ENCODE measurements at places on chromosomes 16 and 17.

GRCh38 chr17:74407384-74407783 is 24.5 kb upstream of the GPRC5C start:
- DNase-seq, result no peak

- no peak for DNase-seq
These were observed 1.1 kb upstream of the DOC2A start for GRCh38 chr16:30011714-30012504.

DNA sequence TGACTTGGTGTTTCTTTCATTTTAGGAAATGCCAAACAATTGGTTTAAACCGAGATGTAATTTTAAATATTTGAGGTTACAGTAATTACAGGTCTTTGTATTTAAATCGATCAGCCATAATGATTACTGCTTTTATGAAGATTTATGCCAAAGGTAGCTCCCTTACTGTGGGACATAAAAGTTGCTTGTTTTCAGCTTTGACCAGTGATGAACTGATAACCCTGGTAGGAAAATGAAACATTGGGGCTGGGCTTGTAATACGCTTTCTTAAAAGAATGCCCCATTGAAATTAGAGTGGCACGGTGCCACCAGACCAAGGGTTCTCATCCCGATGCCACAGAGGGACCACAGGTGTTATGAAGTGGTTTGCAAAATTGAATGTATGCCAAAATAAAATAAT is 7.3 kb downstream of the TNRC6A start:
- DNase-seq, result no peak

DNA sequence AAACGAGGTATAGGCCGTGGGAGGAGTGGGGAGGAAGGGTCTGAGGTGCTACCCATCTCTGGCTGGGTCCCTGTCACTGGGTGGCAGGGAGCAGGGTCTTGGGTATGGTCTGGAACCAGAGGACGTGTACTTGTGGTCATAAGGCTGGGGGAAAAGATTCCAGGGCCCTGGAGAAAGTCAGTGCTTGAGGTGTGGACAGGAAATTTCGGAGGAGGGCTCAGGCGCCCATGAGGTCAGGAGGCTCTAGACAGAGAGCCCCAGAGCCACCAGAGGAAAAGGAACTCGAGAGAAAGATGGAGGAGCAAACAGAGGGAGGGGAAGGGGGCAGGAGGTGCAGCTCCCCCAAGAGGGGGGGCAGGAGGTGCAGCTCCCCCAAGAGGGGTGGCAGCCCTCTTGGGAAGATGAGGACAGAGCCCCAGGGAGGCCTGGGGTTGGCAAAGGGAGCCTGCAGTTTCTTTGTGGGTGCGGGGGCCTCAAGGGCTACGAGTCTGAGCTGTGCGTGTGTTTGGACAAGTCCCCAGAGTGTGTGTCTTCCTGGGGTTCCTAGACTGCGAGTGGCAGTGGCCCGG is 683 bp upstream of the SLC7A6 start:
- DNase-seq, result no peak

- DNase-seq, result no peak
These were observed 27.1 kb downstream of the CRAMP1 start for GRCh38 chr16:1639282-1639681.

All from activated T-cell treated with anti-CD3 and anti-CD28 coated beads, Interleukin-2, amount 50 U/mL, for 1 hour (primary cell).